ENCODE measurements at places on chromosomes 2 and 18.

GRCh38 chr2:113277474-113278072 lies 1.1 kb downstream of the PAX8 start:
- no peak for DNase-seq

- no peak for DNase-seq
These were observed 60.4 kb downstream of the PDCL3 start for GRCh38 chr2:100623033-100623715.

- DNase-seq: no peak
These were observed 955.8 kb downstream of the TDRD15 start for GRCh38 chr2:22079583-22079982.

DNA sequence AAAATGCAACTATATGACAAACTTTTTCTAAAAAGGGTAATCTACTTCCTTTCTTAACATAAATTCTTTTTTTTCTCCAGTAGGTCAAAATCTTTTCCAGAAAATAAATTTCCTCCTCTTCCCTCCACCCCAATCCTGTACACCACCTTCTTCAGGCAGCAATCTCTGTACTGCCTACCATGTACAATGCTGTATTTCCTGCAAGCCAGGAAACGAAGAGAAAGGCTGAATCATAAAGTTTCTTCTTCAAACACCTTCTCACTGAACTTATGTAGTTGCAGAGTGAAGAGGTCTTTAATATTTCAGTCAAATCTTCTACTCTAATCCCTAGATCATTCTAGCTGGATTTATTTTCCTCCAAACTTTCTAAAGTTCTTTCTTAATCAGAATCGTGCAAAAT lies 18.2 kb upstream of the C2orf66 start:
- no peak for DNase-seq

- no peak for DNase-seq
These were observed 250.0 kb downstream of the DSEL start for GRCh38 chr18:67266246-67267237.

DNA sequence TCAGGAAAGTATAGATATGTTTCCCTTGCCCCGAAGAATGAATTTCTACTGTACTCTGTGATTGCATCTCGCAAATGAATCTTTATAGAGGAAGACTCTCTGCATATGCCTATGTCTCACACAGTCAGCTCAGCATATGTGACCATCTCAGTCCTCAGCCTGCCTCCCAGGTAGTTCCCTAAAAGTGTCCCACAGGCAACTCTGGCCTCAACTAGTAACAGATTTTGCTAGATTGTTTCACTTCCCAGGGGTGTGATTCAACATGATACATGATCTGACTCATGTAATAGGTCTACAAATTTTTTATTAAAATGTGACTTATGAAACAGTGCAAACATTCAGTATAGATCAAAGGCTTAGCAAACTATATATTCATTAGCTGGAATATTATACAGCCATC lies 296.6 kb upstream of the CRIM1 start:
- DNase-seq: no peak

GRCh38 chr2:39416140-39416539 lies 20.9 kb downstream of the MAP4K3 start:
- no peak for DNase-seq
